ENCODE measurements at places on chromosomes 6 and 20. TPM values are rescaled to one million over a fixed set of nuclear protein-coding genes. Genes with fewer than 3 reads are reported as not detected.

The TBXT gene
- total RNA-seq, result not detected

DNA sequence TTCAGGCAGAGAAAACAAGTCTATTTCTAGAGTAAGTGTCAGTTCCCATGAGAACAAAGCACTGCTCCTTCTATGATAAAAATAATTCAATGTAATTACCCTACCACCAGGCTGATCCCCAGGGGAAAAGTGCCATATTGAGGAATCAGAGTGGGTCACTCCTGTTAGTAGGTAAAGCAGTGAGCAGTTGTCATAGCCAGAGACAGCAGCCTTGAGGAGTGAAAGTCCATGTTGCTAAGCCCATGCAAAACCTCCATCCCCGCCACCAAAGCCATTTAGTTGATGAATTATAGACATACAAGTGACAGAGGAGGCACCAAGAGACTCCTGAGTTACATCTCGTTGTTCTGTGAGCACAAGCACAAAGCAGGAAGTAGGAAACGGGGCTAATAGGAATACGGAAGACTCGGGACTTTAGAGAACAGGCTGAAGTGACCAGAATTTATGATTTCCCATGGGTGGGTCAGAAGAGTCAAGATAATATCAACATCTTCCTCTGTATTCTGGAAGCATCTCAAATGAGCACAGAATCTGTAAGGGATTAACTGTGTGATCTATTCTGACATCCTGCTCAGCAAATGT, 197.9 kb downstream of the MAFB start:
- no peak for DNase-seq

DNA sequence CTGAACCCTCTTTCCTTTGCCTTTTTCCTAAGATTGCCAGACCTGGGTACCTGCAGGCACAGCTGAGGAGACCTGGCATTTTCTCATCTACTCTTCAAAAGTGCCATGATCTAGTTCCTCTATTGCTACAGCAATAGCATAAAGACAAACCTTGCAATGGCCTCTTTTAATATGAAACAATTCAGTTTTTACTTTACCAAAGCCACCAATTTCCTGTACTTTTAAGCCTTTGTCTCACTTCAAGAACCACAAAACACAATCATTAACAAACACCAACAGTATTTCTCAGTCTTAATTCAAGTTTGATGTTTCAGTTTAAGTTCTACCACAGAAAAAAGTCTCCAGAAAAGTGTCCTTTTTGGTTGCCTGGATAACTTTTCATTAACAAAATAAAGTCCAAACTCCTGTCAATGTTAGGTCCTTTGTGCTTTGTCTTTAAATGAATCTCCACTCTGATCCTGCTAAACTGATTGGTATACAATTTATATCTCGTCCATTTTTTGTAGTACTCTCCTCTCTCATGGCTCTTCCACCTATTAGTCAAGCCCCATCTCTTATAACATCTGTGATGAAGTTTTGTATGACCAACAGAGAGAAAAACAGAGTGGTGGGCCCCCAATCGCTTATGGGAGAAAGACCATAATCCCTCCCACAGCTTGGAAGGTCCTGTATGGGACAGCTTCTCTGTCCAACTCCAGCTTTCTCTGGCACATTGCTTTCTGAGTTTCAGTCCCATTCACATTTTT, 50.5 kb upstream of the THEMIS start:
- DNase-seq, result no peak

GRCh38 chr6:34536251-34536958, 19.7 kb downstream of the SPDEF start:
- DNase-seq, result no peak

DNA sequence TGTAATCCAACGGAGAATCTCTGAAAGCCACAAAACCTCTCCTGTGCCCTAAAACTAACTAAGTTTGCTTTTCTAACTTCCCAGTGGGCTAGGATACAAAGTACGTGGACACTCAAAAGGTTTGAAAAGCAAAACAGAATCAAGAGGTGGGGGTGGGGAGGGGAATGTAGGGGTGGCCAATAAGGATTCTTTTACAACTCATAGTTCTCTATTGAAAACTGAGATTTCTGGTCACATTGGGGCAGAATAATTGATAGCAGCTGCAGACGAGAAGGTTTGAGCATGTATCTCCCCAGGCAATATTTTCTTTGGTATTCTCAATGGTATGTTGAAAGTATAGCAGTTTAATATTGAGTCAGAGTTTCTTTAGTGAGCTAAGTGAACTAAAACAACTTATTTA, 376.7 kb upstream of the CITED2 start:
- DNase-seq, result no peak

The VGLL2 gene
- not detected for total RNA-seq

GRCh38 chr6:81909162-81909561, 156.7 kb upstream of the TENT5A start:
- no peak for DNase-seq

GRCh38 chr6:32641122-32641521, 3.9 kb downstream of the HLA-DQA1 start:
- no peak for DNase-seq

Measured in occipital lobe (tissue), 3 donors.